ENCODE measurements at places on chromosomes 12 and 14. TPM values are rescaled to one million over a fixed set of nuclear protein-coding genes. Genes with fewer than 3 reads are reported as not detected.

CLEC2A gene
- total RNA-seq: not detected

TAS2R7 gene
- total RNA-seq: not detected

NTN4 gene
- 35.1 TPM for total RNA-seq

CCDC85C gene
- total RNA-seq: 41.3 TPM

RNU4-1 gene
- 1,216 TPM for total RNA-seq

ADGRD1 gene
- 96.1 TPM for total RNA-seq

KCNA1 gene
- total RNA-seq: 0.03 TPM

FGD4 gene
- total RNA-seq: 75.6 TPM

FBRSL1 gene
- 67.1 TPM for total RNA-seq

BBOF1 gene
- 3.7 TPM for total RNA-seq

ESRRB gene
- total RNA-seq: 0.40 TPM

ATG101 gene
- total RNA-seq: 38.6 TPM

SIRT4 gene
- total RNA-seq: 3.8 TPM

CCDC177 gene
- total RNA-seq: not detected

FBLN5 gene
- total RNA-seq: 241 TPM

- DNase-seq: no peak
Measured at GRCh38 chr14:42222924-42223471, 616.3 kb downstream of the LRFN5 start.

- DNase-seq: no peak
Measured at GRCh38 chr14:46496409-46496808, 155.2 kb downstream of the RPL10L start.

DNA sequence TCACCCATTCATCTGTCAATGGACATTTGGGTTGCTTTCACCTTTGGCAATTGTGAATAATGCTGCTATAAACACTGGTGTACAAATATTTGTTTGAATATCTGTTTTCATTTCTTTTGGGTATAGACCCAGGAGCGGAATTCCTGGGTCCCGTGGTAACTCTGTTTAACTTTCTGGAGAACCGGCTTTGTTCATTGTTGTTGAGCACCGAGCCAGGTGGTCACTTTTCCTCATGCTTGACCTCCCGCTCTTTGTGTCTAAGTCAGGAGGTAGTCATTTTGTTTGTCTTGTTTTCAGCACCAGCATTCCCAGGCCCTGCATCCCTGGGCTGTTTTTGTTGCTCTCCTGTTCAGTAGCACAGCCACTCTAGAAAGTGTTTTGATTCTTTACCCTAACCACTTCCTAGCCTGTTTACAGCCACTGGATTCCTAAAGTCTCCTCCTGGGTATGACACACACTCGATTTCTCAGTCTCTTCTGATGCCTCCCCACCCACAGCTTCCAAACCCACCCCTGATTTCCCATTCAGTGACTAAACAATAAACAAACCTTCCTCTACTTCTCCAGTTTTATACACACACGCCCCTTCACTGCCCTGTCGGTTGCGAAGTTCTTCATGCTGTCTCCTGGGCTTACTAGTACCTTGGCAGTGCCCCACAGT is 37.9 kb downstream of the B4GALNT3 start:
- DNase-seq: no peak

DNA sequence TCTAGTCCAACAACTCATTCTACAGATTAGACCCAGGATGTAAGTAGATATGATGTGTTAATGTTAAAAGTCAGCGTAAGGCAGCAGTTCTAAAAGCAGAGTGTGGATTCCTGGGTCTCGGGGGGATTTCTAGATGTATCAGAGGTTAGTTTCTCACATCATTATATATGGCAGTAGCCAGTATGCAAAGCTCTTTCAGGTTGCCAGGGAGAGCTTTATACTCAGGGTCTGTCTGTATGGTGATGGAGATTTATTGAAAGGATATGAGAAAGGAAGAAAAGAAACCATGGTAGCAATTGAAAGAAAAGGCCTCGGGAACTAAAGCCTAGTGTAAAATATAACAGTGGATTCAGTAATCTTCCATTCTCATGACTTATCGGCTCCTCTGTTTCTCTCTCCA is 26.2 kb upstream of the PAWR start:
- no peak for DNase-seq

GRCh38 chr14:102683399-102684297 is 91.2 kb downstream of the RCOR1 start:
- peak; percentile 15 for DNase-seq

- DNase-seq: no peak
Measured at GRCh38 chr14:53187921-53188463, 34.9 kb upstream of the DDHD1 start.

- DNase-seq: no peak
Measured at GRCh38 chr12:29682088-29682487, 101.7 kb downstream of the TMTC1 start.

- no peak for DNase-seq
Measured at GRCh38 chr14:83697099-83697498, 1832.8 kb upstream of the FLRT2 start.

DNA sequence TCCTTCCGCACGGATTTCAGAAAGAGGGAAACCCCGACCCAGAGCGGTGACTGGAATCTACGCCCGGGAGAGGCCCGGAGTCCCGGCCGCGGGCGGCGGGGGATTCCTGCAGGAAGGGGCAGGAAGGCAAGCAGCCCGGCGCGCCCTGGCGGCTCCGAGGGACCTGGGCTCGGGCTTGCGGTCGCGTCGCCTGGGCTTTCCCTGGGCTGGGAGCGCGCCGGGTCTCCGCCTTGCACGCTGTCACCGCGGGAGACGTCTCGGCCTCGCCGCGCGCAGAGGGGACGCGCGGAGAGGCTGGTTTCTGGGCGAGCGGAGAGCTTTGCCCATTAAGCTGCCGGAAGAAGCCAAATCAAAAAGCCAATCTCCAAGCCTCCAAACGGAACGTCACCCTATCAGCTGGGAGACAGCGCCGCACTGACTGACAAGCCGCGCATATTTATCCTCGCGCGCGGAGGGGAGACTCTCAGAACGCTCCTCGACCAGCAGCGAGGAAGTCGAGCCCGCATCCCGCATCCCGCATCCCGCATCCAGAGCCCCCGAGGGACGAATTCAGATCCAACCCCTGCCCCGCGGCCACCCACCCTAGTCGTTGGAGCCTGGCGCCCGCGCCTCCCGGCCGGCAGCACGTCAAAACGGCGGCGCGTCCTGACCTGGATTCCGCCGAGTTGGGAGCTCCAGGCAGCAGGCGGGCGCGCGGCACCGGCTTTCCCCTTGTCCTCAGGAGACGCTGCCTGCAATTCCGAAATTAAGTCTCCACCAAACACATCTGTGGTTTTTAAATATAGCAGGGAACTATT is at the start of gene SLC8A3:
Gene SLC8A3 (minus strand): TSS at position 293 of the 797 bp plus-strand sequence. CDS start 20,529 bp downstream, outside the sequence.
- peak; percentile 21 for DNase-seq

- no peak for DNase-seq
Measured at GRCh38 chr14:61346793-61347192, 25.4 kb downstream of the PRKCH start.

DNA sequence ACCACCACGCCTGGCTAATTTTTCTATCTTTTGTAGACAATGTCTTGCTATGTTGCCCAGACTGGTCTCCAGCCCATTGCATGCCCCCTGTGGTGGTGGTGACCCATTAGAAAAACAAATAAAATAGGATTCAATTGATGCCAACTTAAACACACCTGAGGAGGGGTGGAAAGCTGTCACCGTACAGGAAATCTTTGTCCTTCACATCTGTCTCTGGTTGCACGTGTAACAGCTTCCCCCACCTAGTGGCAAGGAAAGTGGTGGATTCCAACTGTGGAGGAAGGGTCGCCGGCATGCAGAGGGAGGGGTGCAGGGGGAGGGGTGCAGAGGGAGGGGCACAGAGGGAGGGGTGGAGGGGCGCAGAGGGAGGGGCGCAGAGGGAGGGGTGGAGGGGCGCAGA is 26.1 kb upstream of the GPR68 start:
- no peak for DNase-seq

GRCh38 chr12:98238515-98239130 is 276.8 kb upstream of the TMPO start:
- peak; percentile 19 for DNase-seq

DNA sequence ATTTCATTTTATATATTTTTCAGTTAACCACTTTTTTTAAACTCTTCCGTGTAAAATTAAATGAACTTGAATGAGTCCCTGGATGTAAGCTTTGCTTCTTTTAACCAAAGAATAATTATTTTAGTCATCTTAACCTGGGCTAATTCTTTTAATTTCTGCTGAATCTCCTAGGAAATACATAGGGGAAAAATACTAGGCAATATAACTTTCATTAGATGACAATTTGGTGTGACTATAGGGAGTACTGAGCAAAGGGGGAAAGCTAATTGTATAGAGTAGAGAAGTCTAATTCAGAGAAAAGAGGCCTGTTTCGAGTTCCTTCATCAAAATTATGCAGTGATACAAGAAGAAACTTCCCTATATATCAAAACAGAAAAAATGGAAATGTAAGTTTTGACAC is 388.1 kb downstream of the NOVA1 start:
- DNase-seq: no peak

- no peak for DNase-seq
Measured at GRCh38 chr12:111143271-111143670, 222.9 kb upstream of the MYL2 start.

DNA sequence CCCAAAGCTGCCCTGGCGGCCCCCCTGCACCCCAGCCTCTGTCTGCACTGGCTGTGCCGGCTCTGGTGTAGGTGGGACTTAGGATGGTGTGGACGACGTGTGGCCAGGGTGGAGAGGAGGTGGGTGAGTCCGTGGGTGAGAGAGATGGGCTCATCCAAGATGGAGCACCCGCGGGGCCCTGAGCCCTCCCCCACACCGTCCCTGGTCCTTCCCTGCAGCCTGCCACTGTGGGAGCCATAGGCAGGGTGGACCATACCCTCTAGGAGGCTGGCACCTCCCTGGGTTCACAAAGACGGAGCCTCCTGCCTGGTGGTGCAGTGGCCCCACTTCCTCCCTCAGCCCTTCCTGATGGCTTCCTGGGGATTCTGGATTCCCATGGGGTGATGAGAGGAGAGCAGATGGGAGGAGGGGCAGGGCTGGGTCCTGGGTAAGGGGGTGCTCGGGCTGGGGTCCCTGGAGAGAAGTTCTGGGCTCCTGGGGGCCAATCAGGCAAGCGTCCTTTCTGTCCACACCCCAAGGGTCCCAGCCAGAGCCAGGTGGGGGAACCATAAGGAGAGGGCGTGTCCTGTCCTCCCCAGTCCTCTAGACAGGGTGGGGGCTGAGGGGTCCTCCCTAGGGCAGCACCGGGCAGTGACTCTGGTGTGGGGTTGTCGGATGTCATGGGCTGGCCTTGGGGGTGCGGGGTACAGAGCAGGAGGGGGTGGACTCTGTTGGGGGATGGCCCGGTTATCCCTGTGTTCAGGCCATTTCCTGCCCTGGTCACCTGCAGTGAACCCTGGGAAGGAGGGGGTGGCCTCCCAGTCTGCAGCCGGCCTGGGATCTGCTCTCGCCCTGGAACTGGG is 384.8 kb downstream of the TMEM121 start:
- no peak for DNase-seq

GRCh38 chr14:34129927-34130552 is 179.2 kb upstream of the EGLN3 start:
- no peak for DNase-seq

GRCh38 chr12:75452675-75453330 is 27.8 kb upstream of the GLIPR1 start:
- DNase-seq: no peak

- peak; percentile 78 for DNase-seq
Measured at GRCh38 chr12:6925540-6926279, 2.0 kb upstream of the ATN1 start.

GRCh38 chr14:32343926-32344430 is 14.9 kb downstream of the AKAP6 start:
- DNase-seq: no peak

- no peak for DNase-seq
Measured at GRCh38 chr12:52200086-52200780, 8.4 kb upstream of the KRT80 start.

DNA sequence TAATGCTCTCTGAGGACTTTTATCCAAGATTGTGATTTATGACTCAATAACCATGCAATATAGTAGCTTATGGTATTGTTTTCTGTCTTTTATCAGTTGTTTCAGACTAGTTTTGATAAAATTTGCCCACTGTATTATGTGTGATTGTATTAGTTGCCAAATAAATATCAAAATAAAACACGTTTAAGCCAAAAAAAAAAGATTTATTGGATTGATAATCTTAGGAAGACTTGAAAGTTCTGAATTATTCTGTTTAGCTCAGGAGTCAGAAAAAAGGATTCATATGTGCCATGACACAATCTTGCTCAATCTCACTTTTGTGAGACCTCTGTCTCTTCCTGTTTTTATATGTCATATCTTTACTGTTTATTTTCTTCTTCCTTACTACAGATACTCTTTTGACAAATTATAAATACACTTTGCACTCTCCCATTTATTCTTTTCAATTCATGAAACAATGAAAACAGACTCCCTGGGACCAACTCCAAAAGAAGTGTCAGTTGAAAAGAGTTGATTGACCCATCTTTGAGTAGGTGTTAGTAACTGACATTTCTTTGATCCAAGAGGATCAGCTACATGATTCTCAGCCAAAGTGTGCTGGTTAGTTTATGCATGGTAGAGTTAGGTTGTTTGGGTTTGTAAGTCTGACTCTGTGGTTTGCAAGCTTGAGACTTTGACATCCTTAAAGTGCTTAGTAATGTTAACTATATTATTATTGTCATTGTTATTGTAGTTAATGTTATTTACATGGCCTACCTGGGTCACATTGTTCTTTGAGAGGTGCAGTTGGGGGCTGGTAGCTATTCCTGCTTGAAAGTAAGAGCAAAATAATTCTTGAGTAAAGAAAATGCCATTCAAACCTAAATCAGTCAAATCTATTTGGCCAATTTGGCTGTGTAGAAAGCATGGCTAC is 2.5 kb downstream of the OR6C76 start:
- no peak for DNase-seq

- no peak for DNase-seq
Measured at GRCh38 chr14:69093631-69094421, 59.1 kb downstream of the DCAF5 start.

DNA sequence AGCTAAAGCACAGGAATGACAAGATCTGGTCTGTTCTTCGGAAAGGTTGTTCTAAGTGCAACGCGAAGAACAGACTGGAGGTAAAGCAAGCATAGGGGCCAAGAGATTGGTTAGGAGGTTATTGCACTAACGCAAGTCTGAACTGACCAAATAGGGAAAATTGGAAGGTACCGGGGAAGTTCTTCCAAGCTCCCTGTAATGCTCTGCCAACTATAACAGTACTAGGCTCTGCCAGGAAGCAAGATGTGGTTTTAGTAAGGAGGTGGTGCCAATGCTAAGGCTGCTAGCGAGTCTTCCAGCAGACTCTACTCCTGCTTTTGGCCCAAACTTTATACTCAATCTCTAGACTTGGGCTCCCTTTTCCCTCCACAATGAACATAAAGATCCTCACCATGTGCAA is 138.6 kb downstream of the PAWR start:
- DNase-seq: no peak

GRCh38 chr12:44889162-44889561 is 13.0 kb upstream of the NELL2 start:
- DNase-seq: no peak

GRCh38 chr12:80234667-80235066 is 135.3 kb downstream of the OTOGL start:
- no peak for DNase-seq
